ENCODE measurements at places on chromosomes 7 and 10.

- DNase-seq = no peak
These were observed 13.0 kb downstream of the MXI1 start for GRCh38 chr10:110220398-110220797.

DNA sequence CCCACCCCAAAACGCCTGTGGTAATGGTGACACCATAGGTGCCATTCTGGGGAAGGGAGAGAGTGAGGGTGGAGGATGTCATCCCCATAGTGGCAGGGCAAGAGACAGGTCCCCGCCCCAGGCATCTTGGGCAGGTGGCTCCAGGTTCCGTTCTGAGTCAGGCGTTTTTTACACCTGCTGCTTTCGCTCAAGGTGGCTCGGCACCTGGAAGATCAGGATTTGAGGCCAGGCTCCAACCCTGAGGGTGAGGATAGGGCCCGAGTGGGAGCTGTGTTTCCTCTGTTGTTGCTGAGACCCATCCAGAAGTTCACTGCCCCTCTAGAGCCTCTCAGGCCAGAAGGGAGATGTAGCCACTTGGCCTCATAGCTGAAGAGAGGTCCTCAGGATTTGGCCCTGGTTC is 36.6 kb upstream of the DUSP5 start:
- peak; percentile 40 for DNase-seq

DNA sequence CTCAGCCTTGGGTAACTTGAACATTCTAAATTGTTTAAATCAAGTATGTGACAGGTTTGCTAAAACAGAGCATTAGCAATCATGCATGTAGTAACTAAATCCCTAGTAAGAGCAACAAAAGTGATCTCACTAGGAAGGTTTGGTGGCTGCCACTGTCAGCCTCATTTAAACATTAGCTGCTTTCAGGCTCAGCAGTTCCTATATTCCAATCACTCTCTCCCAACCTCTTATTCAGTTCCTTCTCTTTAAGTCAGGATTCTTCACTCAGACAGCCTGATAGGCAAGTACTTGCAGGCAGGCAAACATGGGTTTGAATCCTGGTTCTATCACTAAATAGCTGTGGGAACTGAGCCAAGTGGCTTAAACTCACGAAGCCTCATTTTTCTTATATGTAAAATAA is 3.6 kb downstream of the CREB3L2 start:
- DNase-seq = no peak

DNA sequence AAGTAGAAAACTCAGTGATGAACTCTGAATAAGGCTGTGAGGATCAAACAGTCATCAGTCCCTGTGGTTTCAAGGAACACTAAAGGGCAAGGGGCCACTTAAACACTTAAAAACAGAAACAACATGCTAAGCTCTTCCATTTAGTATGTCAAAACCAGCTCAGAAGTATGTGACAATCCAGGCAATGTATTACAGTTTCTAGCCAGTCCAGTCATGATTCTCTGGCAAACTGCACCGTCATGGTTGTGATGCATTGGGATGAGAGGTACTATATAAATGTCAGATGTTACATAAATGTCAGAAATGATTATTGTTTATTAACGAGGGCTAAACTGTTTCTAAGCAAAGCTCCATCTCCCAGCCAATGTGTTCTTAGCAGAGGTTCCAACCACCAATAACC is 4.7 kb upstream of the CREB5 start:
- no peak for DNase-seq

DNA sequence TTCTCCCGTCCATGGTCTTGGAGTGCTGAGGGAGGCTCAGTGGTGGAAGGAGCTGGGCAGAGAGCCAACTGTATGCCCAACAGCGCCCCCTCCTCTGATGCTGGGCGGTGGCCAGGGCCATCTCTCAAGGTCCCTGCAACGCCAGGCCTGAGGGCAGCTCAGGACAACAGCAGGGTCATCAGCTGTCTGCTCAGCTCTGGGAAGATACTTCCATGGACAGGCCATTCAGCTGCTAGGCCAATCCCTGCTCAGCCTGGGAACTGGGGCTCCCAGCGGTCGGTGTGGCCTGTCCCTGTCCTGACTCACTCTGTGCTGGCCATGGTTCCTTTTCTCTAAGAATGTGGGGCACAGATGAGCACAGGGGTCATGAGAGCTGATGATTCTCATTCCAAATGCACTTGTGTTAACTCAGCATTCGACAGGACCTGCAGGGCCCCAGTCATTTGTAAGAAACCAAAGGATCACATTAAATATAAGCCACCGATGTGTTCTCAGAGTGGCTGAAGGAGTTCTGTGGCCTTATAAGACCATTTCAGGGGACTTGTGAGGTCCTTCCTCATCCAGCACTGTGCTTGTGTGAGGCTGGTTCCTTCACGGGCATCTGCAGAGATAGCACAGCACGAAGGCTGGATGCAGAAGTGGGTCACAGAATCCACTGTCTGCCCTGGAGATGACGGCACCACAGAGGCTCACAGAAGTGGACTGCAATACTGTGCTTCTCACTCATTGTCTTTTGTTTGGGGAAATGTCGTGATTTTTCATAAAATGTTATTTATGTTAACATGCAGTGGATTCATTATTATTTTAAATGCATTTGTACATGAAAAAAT is 73.0 kb downstream of the ADCY1 start:
- no peak for DNase-seq

GRCh38 chr10:68474021-68474420 is 2.2 kb upstream of the DNA2 start:
- no peak for DNase-seq

- DNase-seq = peak; percentile 73
These were observed 389.0 kb upstream of the PODXL start for GRCh38 chr7:131945313-131945911.

DNA sequence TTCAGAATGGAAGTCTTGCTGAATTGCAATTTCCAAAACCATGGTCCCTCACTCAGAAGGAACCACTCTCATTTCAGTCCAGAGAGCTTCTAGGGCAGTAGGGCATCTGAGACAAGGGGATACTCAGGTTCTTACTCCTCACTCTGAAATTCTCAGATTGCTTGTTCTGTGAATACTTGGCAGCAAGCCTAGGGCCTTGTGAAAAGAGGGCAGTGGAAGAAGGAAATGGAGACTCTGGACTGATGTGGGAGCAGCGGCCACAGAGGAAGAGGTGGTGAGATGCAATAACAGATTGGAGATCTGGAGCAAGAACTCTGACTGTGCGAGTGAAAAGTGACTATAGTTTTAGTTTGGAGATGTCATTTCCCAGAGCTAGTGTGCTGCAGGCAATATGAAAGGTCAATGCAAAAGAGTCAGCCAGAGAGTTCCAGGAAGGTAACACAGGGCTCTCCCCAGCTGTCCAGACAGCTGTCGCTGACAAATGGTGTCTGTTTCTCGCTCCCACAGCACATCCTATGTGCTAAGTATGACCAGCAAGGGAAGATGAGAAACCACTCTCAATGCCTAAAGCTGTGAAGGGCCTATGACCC is 291.6 kb upstream of the KIAA1217 start:
- no peak for DNase-seq

- DNase-seq = peak; percentile 85
These were observed 18.4 kb upstream of the MAP3K8 start for GRCh38 chr10:30415593-30415992.

DNA sequence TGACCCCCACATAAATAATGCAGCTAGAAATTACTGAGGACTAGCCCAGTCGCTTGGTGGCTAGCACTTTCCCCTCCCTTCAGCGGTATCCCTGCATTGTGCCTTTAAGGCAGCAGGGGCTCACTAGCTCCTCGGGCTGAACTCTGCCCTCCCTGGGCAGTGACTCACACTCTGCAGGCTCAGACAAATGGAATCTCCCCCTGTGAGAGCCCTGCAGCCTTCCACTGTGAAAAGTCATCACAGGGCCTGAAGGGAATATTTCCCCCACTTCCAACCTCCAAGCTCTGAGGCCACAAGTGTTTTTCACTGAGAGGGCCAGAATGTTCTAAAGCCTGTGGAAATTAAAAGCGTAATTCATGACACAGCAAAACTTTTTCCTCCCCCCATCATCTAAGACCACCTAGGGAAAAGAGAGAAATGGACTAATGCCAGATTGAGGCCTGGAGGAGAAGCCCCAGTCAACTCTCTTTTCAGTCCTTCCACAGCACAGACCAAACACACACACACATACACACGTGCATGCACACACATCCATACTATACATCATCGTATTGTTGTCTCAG is 93.6 kb upstream of the COL1A2 start:
- no peak for DNase-seq

DNA sequence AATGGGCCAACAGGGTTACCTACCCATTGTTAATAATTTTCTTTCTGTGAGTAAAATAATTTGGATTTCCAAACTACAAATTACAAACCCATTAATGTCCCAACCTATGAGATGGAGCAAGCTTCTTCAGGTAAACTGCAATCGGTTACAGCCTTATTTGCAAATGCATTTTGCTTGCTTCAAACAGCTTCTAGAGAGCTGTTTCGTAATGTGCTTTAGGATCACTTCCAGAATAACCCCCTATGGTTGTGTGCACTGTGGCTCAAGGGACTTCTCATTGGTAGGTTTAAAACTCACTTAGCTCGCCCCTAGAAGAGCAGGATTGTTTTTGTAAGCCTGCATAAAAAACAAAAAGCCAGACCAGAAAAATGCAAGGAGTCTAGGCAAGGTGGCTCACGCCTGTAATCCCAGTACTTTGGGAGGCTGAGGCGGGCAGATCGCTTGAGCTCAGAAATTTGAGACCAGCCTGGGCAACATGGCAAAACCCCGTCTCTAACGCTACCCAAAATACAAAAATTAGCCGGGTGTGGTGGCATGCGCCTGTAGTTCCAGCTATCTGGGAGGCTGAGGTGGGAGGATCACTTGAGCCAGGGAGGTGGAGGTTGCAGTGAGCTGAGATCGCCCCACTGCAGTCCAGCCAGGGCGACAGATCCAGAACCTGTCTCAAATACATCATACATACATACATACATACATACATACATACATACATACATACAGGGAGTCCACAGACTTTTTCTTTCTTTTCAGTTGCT is 3.3 kb upstream of the MAP3K8 start:
- DNase-seq = no peak

GRCh38 chr10:47366181-47366631 is 17.9 kb downstream of the ZNF488 start:
- DNase-seq = no peak

GRCh38 chr7:50664461-50664922 is 99.3 kb upstream of the DDC start:
- no peak for DNase-seq

GRCh38 chr7:95531605-95532219 is 46.0 kb downstream of the ASB4 start:
- peak; percentile 17 for DNase-seq

GRCh38 chr10:48794074-48794473 is 109.4 kb downstream of the WDFY4 start:
- no peak for DNase-seq

DNA sequence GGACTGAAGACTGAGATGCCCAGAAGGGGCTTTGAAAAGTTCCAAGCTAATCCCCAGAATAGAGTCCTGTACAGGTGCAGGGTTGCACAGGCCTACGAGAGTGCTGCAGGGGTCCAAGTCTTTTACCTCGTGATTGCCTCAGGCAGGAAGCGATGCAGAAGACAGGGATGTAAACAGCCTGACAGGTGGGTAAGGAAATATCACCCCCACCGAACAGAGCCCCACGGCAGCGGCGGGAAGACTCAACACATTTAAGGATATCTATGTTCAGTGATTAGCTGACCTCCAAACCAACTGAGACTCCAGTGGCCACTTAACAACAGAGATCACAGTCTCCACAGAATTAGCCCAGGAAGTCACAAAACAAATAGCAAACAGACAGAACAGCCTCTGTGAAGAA is 73.9 kb upstream of the VIPR2 start:
- no peak for DNase-seq

DNA sequence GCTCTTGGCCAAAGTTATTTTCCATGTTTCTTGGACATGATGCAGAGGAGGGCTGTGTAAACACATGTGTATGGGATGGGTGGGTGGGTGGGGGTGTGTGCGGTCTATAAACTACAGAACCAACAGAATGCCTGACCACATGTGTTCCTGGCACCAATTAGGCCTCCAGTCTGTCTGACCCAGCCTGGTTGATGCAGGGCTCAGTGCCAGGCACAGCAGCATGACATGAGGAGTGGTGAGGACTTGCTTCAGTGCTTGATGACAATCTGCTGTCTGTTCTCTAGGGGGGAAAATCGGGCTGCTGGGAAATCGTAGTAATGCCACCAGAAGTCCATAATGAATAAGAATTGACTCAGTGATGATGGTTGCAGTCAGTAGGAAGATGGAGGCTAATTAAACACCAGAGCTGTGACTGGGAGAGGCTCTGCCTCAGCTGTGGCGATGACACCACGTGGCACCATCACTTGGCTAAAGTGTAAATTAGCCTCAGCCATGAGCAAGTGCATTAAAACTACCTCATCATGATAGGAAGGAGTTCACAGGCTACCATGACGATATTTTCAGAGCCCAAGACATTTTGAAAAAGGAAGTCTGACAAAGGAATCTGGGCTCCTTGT is 260.1 kb upstream of the PODXL start:
- no peak for DNase-seq

- no peak for DNase-seq
These were observed 41.4 kb downstream of the HTR7 start for GRCh38 chr10:90816466-90816865.

DNA sequence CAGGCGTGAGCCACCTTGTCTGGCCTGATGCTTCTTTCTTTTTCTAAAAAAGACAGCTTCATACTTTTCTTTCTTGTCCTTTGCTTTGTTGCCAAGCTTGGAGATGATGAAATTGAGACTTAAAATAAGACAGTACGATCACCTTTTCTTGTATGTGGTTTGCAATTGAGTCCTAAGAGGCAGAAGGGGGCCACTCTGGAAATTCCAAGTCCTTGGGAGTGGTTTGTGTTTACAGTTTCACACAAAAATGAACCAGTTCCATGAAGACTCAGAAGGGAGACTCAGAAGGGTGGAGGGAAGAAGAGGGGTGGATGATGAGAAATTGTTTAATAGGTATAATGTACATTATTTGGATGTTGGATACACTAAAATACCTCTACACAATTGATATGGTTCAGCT is 70.7 kb upstream of the TNS3 start:
- no peak for DNase-seq

GRCh38 chr7:39271402-39271801 is 293.7 kb downstream of the POU6F2 start:
- no peak for DNase-seq

GRCh38 chr7:47956220-47956619 is 8.0 kb upstream of the PKD1L1 start:
- DNase-seq = no peak

DNA sequence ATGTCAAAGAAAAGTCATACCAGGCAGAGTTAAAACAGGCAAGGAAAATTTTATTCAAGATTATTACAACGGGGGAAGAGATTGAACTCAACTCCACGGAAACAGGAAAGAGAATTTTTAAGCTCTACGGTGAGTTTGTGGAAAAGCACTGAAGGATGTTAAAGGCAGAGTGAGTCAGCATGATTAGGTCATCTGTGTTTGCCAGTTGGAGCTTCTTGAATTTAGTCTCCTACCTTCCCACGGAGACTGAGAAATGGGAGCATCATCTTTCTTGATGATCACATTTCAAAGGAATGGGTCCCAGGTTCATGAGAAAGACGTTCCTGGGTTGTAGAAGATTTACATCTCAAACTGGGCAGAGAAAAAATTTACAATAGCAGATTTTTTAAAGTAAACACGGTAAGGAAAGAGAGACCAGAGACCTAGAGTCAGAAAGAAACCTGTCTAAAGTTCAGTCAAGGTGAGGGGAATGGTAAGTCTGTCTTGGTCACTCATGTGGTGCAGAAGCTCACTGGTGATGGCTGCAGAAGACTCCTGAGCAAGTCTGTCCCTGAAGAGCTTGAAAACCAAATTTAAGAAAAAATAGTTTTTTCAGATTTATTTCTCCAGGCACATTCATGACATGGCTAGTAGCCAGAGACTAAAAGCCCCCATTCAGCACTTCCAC is 516.9 kb upstream of the LRRN3 start:
- no peak for DNase-seq
